ENCODE measurements at places on chromosomes 7 and 10. TPM values are rescaled to one million over a fixed set of nuclear protein-coding genes. Genes with fewer than 3 reads are reported as not detected.

DNA sequence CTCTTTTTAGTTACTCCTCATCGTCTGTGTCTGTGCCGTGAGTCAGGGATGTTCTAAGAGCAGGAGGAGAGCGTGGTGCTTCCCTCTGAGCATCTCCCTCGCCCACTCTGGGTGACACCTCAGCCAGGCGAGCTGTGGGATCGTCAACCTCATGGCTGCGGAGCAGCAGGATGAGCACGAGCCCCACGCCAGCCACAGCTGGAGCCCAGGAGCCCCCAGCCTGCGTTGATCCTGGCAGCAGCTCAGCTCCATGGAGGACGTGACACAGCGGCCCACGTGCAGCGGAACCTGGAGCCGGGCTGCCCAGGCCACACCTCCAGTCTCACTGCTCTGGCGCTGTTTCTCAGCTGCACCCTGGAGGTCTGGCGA is 512.0 kb downstream of the PTPRN2 start:
- DNase-seq = no peak

LEP gene
- 7.4 TPM for total RNA-seq

GRCh38 chr7:144709066-144709465 is 126.8 kb downstream of the TPK1 start:
- DNase-seq = no peak

GRCh38 chr7:123244768-123245167 is 45.0 kb upstream of the SLC13A1 start:
- DNase-seq = no peak

SFXN2 gene
- total RNA-seq = 6.4 TPM

DNA sequence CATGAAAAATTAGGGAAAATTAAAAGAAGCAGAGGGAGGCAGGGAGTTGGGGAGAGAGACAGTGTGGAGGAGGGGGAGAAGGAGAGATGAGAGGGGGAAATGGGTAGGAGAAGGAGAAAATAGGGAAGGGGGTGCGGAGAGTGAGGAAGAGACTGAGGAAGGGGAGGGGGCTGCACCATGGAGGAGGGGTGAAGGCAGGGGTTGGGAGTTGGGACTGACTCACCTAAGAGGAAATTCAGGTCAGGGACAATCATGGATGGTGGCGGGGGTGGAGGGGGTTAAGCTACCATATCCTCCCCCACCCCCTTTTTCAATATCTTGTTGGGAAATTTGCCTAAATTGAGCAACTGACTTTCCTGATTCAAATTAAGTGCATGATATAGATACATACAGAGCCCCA is 8.0 kb downstream of the GRK5 start:
- DNase-seq = no peak

COL13A1 gene
- total RNA-seq = not detected

EIF3B gene
- 90.8 TPM for total RNA-seq

- DNase-seq = no peak
Measured at GRCh38 chr7:1122832-1123501, 35.1 kb downstream of the GPER1 start.

ELAPOR2 gene
- 5.6 TPM for total RNA-seq

NEUROG3 gene
- not detected for total RNA-seq

DNA sequence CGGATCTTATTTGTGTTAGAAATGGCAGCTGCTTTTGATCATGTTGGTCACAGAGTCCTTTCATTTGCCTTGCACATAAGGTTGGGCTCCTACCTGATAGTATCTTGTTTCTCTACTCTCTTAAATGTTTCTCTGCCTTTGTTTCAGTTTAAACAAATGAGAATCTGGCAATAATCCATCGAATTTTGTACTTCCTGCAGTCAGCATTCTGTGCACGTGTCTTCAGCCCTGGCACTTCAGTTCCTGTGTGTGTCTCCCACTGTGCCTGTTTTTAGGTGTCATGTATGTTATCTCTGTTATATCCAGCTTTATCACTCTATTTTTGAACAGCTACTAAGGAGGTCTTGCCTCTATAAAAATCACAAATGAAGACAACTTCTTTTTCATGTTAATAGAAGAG is 28.4 kb upstream of the PTER start:
- no peak for DNase-seq

DNA sequence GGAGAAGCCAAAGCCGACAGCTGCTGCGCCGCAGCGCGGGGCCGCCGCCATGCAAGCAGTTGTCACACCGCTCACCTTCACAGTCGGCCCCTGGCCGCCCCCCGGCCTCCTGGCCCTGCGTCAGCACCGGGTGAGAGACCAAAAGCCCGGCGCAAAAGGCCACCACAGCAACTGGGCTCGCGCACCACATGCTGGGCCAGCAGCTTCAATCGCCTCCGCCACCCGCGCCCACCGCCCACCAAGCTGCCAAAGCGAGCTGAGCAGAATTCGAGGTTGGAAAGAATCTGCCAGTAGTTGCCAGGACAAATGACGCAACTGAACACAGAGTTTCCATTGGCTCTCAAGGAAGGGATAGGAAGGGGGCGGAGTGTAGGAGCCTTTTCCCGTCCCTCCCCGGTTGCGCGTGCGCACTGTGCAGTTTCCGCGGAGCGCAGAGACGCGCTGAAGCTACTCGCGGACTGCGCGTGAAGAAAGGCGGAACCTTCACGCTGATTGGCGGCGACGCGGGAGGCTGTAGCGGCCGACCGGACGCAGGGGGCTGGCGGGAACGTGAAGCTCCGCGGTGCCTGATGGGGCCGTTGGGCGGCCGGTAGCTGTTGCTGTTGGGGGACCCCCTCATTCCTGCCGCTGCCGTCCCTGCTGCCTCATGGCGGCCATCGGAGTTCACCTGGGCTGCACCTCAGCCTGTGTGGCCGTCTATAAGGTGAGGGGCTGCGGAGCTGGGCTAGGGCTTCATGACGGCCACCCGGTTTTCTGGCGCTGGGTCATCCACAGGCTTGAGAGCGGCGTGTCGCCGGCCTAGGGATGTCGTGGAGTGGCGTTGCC is at the start of the genes CDNF, HSPA14 and MSANTD7:
Gene CDNF (minus strand): TSS at position 281 of the 825 bp plus-strand sequence. CDS start 91 bp downstream, at position 190.
Gene HSPA14 (plus strand): TSS at position 550 of the 825 bp plus-strand sequence. CDS start 97 bp downstream, at position 647.
Gene MSANTD7 (plus strand): TSS at position 550 of the 825 bp plus-strand sequence. CDS start 3,979 bp downstream, outside the sequence.
- DNase-seq = peak; percentile 98

GRCh38 chr10:133257489-133258065 is 19.1 kb downstream of the ADAM8 start:
- DNase-seq = no peak

- no peak for DNase-seq
Measured at GRCh38 chr10:73814896-73815718, 3.7 kb upstream of the NDST2 start.

- DNase-seq = no peak
Measured at GRCh38 chr10:48587101-48587500, 17.8 kb downstream of the ARHGAP22 start.

GRCh38 chr7:131019351-131019750 is 285.3 kb upstream of the KLF14 start:
- DNase-seq = no peak

DNA sequence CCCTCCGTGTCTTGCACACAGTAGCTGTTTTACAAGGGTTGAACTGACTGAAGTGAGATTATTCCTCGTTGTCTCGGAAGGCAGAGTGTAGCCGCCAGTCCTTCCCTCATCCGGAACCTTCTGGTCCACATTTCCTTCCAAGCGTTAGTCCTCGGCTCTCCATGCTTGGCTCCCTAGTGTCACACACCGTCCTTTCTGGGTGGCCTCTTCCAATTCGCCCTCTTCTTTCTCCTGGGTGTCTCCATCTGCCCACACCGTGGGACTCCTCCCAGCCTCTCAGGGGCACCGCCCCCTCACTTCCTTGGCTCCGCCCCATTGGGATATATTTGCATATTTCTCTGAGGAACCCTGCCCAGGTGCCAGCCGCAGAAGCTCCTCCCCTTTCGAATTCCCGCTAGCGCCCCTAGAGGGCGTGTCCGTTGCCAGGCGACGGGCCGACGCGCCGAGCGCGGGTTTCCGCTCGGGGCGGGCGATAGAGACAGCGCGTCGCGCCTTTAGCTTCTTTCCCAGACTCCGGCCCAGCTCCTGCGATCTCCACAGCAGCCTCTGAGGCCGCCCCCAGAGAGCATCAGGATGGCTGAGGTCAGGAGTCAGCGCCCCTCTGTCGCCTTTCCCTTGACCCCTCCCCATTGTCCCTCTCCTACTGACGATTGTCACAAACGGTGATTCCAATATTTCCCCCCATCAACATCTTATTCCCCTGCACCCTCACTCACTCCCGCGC is at the start of gene CFAP58:
Gene CFAP58 (plus strand): TSS at position 509 of the 724 bp plus-strand sequence. CDS start 65 bp downstream, at position 574.
- no peak for DNase-seq

- no peak for DNase-seq
Measured at GRCh38 chr7:65325793-65326432, 47.7 kb upstream of the ZNF92 start.

- no peak for DNase-seq
Measured at GRCh38 chr10:132453470-132453861, 56.5 kb downstream of the PWWP2B start.

- peak; percentile 64 for DNase-seq
Measured at GRCh38 chr10:86372784-86373239, 6.2 kb upstream of the GRID1 start.

All from vagina (tissue), 2 donors.